ENCODE measurements at places on chromosomes 12 and 14. TPM values are rescaled to one million over a fixed set of nuclear protein-coding genes. Genes with fewer than 3 reads are reported as not detected.

The MMP17 gene
- 16.4 TPM for total RNA-seq

The SCNN1A gene
- 0.09 TPM for total RNA-seq

The SOAT2 gene
- total RNA-seq, result not detected

The RERG gene
- total RNA-seq, result not detected

The PEBP1 gene
- total RNA-seq, result 153 TPM

The CIDEB gene
- total RNA-seq, result 1.4 TPM

The IRF9 gene
- total RNA-seq, result 39.4 TPM

The GNG2 gene
- 4.3 TPM for total RNA-seq

The RTL1 gene
- total RNA-seq, result not detected

The POTEM gene
- total RNA-seq, result not detected

The LBHD2 gene
- total RNA-seq, result not detected

The TXNDC16 gene
- total RNA-seq, result 3.3 TPM

The TMTC2 gene
- total RNA-seq, result 3.4 TPM

The EID3 gene
- 4.1 TPM for total RNA-seq

The SLC6A12 gene
- not detected for total RNA-seq

The KRT78 gene
- total RNA-seq, result not detected

The PLXNC1 gene
- 0.09 TPM for total RNA-seq

The SAMD15 gene
- total RNA-seq, result 0.94 TPM

The PIK3C2G gene
- total RNA-seq, result not detected

The LMO3 gene
- total RNA-seq, result under 0.01 TPM

The TSHR gene
- total RNA-seq, result not detected

The MYBPC1 gene
- total RNA-seq, result not detected

The KRT84 gene
- total RNA-seq, result not detected

The CLEC7A gene
- total RNA-seq, result 0.09 TPM

The CELA1 gene
- total RNA-seq, result not detected

The KRT73 gene
- total RNA-seq, result not detected

The TAS2R20 gene
- 1.9 TPM for total RNA-seq

The GPR65 gene
- 0.09 TPM for total RNA-seq

The C3AR1 gene
- 0.28 TPM for total RNA-seq

The CFAP251 gene
- total RNA-seq, result 1.1 TPM

The SERPINA9 gene
- total RNA-seq, result not detected

The TPPP2 gene
- total RNA-seq, result not detected

The SCARB1 gene
- 14.9 TPM for total RNA-seq

The RDH12 gene
- not detected for total RNA-seq

The CLEC2B gene
- total RNA-seq, result 36.7 TPM

The SALL2 gene
- total RNA-seq, result 0.45 TPM

The PRH2 gene
- total RNA-seq, result not detected

The LMNTD1 gene
- total RNA-seq, result 0.45 TPM

The KRT82 gene
- total RNA-seq, result not detected

The CPNE8 gene
- 6.5 TPM for total RNA-seq

The CLEC1B gene
- not detected for total RNA-seq

The NTF3 gene
- total RNA-seq, result not detected

The KLRC1 gene
- total RNA-seq, result not detected

The MFAP5 gene
- total RNA-seq, result under 0.01 TPM
